ENCODE measurements at places on chromosomes 5 and 9.

DNA sequence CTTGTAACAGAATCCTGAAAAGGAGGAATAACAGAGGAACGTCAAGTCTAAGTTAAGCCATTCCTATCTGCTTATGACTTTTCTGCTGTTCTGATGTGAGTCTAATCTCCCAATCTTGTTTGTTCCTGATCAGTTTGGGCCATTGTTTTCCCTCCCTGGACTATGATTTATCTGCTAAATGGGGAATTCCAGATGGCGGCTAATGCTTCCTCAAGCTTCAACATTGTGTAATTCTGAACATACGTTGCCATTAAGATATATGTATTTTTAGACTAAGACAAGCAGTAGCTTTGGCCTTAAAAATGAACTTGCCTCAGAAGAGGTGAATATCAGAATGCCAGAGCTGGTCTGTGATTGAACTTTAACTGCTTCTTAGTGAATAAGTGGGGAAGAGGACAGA lies 142.7 kb downstream of the PRKACG start:
- DNase-seq: no peak

DNA sequence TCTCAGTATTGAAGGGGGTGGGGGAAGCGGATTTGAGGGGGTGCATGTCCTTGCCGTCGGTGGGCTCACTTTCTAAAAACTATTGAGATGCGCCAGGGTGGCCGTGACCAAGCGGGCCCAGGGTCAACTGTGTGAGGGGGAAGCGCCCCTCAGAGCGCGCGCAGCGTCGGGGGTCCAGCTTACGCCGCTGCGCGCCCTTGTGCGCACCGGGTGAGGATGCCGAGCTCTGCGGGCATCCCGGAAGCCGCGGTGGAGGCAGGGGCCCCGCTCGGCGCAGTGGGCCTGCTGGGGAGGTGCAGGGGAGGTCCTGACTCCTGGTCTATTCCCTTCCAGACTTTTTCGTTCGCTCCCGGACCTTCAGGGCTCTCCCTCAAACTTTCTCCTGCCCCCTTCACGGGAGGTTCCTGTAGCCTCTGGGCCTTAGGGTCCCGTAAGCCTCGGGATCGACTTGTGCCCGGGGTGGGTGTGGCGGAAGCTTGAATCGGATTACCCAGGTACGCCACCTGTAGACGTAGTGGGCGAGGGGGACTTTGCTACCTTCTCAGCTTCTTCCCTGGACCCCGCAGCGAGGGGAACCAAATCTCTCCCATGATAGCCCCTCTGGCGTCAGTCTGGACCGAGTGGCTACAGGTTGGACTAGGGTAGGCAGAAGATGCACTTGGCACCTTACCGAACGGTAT lies 2.5 kb upstream of the PRDM6 start:
- DNase-seq: no peak

DNA sequence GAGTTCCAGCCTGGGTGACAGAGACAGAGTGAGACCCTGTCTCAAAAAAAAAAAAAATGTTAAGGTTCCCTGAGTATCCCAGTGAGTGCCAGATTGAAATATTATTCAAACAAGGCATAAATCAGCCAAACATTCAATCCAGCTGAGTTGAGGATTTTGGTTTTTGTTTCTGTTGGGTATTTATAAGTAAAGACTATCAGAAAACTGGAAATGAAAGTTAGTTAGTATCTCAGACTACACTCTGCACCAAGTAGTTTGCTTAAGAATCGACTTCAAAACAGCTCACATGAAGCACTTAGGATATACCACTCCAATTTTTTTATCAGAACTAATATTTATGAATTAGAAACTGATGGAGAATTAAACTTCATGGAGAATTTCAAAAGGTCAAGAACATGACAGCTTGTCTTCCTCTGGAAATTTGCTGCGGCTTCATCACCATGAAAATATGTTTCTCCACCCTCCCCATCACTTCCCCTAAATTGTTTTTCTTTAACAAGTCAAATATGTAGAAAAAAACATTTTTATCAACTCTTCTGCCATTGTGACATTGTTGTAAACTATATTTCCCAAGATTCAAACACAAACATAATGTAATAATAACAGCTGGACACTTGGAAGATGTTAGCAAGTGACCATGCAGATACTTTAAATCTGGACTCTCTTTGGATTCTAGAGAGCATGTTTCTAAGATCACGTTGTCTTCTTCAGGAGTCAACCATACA lies 110.0 kb upstream of the PTGER4 start:
- no peak for DNase-seq

GRCh38 chr9:20744036-20744630 lies 60.1 kb downstream of the FOCAD start:
- DNase-seq: no peak

DNA sequence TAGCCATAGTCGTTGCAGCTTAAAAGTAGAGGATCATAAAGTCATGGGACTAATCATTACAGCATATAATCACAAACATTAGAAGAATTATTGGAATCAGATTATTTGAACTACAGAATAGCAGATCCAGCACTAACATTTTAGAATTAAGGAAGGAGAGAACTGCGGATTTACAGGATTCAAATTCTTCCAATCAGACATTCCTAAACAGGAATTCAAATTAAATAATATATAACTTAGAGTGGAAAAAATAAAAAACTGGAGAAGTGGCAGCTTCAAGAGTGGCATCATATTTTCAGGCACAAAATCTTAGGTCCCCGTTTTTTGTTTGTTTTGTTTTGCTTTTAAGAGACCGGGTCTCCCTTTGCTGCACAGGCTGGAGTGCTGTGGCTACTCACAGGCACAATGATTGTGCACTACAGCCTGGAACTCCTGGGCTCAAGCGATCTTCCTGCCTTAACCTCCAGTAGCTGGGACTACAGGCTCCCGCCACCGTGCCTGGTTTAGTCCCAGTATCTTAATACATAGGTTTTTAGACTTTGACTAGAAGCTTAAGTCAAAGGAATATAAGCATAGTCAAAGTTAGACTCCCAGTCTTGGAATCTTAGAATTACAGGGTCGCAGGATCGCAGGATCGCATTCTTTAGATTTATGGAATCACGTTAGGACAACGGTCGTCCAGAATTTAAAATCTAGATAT lies 2.1 kb upstream of the FOXE1 start:
- no peak for DNase-seq

- DNase-seq: no peak
Observed at GRCh38 chr9:116927726-116928125, 240.6 kb downstream of the TRIM32 start.

DNA sequence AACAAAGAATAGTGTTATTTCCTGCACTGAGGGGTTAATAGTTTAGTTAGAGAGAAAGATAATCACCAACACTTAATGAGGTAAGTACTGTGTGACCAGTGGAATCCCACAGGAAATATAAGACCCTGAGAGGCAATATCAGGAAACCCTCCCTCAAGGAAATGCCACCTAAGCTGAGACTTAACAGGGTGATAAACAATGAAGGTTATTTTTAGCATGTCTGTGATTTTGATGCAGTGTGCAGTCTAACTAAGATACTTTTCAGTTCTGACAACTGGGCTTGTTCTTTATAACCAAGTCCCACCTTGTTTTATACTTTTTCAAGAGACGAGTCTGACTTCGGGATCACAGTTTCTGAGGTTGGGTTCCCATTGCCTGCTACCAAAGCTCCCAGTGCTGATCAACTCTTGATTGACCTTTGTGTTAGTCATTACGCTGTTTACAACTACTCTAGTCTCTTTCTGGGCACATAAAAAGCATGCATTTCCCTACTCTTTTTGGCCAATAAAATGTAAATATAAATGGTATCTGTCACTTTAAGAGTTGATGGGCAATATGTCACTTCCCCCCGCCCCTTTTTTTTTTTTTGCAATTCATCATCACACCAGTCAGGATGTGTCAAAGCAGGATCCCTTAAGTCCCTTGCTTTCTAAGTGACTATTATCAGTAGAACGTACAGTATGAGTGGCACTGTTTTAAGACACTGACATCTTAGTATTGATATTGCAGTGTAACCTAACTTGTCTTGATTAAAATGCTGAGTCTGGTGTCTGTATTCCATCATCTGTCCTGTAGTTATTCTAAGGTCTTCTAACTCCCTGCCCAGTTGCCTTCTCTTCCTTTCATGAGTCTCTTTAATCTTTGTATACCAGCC lies 31.4 kb downstream of the C6 start:
- no peak for DNase-seq

DNA sequence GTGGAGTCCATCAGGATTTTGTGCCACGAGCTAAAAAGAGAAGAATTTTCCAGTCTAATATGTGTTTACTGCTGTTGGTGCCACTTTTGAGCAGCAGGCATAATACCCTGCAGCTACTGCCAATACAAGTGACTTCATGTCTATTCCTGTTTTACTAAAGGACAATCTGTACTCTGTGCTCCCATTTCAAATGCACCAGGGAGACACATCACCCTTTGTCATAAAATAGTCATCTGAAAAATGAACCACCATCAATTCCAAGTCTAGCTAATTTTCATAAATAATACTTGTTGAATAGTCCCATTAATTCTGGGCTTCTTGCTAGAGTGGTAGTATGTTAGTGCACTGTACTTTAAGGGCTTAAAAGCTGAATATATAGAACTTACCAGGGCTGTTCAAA lies 8.9 kb upstream of the PKD2L2 start:
- no peak for DNase-seq

DNA sequence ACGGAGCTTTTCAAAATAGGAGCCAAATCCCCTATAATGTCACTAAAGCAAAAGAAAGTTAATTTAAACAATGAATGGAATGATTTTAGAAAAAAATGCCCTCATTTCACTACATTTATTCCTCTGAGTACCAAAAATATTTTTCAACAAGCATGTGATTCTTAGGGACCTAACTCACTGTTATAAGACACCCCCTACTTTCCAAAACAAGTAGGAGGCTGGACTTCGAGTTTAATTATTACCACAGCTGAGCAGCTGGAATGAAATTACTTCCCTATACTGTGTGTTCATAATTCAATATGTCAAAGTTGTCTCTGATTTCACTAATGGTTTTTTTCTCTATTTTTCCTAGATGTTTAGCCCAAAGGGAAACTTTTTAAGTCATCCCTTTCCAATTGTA lies 61.6 kb downstream of the SAXO1 start:
- no peak for DNase-seq

DNA sequence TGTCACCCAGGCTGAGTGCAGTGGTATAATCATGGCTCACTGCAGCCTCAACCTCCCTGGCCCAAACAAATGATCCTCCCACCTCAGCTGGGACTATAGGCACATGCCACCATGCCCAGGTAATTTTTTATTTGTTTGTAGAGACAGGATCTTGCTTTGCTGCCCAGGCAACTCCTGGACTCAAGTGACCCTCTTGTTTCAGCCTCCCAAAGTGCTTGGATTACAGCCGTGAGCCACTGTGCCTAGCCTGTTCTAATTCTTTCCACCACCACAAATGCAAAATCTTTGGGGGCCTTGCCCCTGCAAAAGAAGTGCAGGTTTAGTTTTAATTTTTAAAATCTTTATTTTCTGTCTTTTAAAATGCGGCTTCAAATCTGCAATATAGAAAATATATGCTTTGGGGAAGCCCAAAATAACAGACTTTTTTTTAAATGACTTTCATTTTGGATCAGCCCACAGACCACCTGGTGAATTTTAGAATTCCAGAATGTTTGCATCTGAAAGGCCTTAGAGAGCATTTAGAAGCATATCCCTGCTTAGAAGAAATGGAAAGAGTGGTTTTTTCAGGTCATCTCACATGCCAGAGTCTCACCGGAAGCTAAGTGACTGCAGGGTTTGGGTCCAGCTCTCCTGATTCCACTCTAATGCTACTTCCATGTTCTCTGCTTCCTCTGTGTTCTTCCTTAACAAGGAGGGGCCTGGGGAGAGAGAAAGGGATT lies 111.4 kb upstream of the FER start:
- DNase-seq: no peak

GRCh38 chr5:80672140-80672736 lies 17.5 kb upstream of the DHFR start:
- DNase-seq: peak; percentile 36

DNA sequence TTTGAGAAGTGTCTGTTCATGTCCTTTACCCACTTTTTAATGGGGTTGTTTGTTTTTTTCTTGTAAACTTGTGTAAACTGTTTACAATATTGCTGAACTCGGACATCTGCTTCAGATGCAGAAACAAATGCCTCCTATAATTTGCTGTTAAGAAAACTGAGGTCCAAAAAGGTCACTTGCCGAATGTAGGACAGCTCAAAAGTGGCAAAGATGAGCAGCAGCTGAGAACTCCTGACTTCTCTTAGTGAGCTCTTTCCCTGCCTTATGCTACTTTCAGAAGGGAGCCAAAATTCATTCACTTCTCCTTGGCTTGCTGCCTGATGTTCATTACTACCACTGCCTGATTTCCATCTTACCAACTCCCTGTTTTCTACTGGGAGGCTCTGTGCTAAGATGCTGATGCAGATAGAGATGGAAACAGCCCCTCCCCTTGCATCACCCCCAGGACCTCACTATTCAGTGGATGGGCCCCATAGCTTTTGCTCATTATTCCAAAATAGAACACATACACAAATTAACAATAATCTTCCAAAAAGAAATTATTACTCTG lies 60.1 kb downstream of the SEMA6A start:
- DNase-seq: no peak

DNA sequence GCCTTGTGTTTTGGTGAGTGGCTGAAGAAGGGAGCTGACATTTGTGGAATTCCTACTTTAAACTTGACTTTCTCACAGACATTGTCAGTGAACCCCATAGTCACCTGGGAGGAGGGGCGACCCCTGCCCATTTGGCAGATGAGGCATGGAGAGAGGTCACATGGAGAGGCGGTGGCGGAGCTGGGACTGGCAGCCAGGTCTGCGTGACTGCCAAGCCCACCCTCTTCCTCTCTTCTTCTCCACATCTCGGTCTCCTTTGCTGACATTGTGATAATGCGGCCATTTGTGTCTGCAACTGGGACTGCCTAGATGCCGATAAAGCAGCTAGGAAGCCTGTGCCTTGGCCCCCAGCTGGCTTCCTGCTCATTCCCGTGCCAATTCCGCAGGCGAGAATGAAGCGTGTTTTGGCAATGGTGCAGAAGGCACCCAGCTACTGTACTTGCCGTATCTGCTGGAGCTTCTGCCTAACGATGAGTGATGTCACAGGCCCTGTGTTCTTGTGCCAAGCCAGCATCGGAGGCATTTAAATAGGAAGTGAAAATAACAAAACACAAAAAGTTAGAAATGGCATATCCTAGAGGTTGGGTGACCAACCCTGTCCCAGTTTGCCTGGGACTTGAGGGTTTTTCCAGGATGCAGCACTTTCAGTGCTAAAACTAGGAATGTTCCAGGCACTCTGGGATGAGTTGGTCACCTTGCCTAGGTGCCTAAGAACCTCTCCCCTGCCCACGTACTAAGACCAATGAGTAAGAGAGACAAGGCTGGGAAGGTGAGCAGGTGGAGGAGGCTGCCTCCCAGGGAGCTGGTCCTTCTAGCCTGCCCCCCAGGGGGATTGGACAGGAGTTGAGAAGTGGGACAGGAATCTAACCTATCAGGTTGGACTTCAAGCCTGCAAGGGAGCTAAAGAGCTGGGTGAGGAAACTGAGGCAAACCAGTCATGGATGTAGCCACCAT lies 23.6 kb downstream of the OLFML2A start:
- no peak for DNase-seq

- no peak for DNase-seq
Observed at GRCh38 chr9:78292716-78293497, 4.0 kb upstream of the PSAT1 start.

- no peak for DNase-seq
Observed at GRCh38 chr5:89181546-89181945, 298.6 kb upstream of the MEF2C start.

GRCh38 chr9:4690144-4690543 lies 10.8 kb downstream of the CDC37L1 start:
- DNase-seq: no peak

- no peak for DNase-seq
Observed at GRCh38 chr5:143671674-143672569, 140.0 kb upstream of the HMHB1 start.

All from T-cell (primary cell).